NCI-H2171 (cell line): ENCODE measurements at places on chromosomes 12 and 14.
A peak's percentile ranks its signal among the peaks of the same experiment; 100 is the strongest.

DNA sequence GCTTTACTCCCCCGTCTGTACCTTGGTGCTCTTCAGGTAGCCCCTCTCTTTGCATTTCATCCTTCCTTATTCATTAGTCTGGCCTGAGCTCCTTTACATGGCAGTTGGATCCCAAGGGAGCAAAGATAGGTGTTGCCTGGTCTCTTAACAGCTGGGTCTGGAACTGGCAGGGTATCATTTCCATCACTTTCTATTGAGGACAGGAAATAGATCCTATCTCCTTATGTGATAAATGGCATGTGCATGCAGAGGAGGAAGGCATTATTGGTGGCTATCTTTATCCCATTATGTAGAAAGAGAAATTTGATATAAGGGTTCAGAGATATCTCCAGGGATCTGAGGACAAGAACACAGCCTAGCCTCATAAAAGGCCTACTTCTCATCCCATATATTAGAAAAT lies 54.6 kb upstream of the OAS1 start:
- DNase-seq, result peak; percentile 82

- DNase-seq, result no peak
These were observed 5.0 kb upstream of the SLC25A47 start for GRCh38 chr14:100317912-100318808.

DNA sequence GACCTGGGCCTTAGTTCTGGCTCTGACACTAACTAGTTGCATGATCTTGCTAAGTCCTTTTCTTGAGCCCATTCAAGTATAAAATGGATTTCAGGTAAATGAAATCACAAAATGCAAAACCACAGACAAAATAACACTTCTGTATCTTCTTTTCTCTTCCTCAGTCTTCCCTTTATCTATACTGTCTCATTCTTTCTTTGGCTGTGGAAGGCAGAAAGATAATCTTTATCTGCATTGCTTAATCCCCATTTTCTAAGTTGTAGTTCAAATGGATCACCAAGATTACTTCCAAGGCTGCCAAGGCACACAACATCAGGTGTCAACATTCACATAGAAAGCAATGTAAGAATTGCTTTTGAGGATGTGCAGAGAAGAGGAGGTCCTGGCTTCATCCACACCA lies 30.3 kb downstream of the TESPA1 start:
- DNase-seq, result no peak

DNA sequence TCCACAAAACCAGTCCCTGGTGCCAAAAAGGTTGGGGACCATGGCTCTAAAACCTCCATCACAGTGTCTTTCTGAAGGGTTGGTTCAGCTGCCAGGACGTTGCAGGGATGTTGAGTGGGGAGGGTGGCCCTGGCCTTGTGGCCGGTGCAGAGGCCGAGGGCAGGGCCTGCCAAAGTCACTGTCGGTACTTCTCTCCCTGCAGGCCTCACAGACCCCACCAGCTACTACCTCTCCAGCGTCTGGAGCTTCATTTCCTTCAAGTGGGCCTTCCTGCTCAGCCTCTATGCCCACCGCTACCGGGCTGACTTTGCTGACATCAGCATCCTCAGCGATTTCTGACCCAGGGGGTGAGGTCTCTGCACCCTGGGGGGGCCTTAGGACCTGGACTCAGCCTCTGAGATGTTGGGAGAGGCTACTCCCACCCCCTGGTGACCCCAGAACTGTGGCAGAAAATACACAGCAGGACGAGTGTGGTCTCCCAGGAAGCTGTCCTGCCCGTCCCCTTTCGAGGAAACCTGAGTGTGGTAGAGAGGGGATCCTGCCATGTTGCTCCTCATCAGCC lies 7.0 kb downstream of the SLC48A1 start:
- DNase-seq, result no peak

DNA sequence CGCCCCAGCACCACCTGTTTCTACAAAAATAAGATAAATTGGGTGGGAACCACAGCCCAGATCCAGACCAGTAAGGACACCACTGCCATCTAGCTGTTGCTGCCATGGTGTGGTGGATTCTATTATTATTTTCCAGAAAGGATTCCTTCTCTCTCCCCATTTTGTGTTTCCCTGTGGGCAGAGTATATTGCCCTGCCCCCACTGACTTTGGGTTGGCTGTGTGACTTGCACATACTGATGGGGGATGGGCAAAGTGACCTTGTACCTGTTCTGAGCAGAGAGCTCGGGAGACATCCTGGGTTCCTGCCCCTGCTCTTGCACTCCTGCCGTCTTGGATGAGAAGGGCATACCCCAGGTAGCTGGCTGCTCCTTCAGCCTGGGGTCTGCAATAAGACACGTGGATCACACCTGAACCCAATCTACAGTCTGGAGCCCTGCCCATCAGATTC lies 24.3 kb downstream of the MOAP1 start:
- no peak for DNase-seq

- DNase-seq, result no peak
These were observed 505.2 kb downstream of the RMST start for GRCh38 chr12:97967831-97968230.

GRCh38 chr14:24948261-24948847 lies 101.6 kb downstream of the STXBP6 start:
- DNase-seq, result no peak

- no peak for DNase-seq
These were observed 10.1 kb upstream of the PITPNM2 start for GRCh38 chr12:123160801-123161487.

GRCh38 chr12:96862326-96862725 lies 44.7 kb upstream of the NEDD1 start:
- DNase-seq, result no peak

GRCh38 chr12:60259225-60259624 lies 663.4 kb downstream of the SLC16A7 start:
- no peak for DNase-seq

- no peak for DNase-seq
These were observed 42.6 kb upstream of the USP15 start for GRCh38 chr12:62217466-62218194.

GRCh38 chr12:83919081-83919480 lies 993.5 kb downstream of the SLC6A15 start:
- DNase-seq, result no peak

GRCh38 chr12:74482115-74482514 lies 55.5 kb upstream of the ATXN7L3B start:
- no peak for DNase-seq

DNA sequence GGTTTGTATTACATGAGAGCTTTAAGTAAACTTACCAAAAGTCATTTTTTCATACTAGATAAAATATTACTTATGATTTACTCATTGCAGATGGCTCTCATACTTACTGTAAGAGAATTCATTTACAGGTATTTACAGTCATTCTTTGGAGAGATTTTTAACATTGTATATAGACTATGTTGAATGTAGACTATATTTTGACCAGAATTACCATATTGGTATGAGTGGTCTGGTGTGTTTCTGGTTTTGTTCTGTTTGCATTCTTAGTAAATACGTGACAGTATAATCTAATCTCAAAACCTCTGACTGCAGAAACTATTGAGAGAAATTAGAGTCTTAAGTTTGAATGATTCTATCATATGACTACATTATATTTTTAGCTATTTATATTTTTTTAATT lies 91.1 kb downstream of the USP15 start:
- no peak for DNase-seq

DNA sequence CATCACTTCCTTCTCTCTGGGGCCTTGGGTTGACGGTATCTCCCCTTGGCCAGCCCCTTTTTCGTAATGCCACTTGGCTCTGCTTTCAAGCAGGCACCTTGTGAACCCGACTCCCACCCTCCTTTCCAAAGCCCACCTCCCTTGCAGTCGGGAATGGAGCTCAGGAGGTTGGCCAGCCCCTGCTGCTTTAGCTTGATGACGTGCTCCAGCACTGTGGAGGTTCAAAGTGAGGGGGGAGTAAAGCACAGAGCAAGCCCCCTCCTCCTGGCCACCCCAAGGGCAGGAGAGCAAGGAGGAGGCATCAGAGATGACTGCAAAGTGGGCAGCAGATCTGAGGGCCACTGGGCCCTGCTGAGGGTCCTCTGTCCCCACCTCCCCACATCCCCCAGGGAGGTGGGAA lies 103.4 kb downstream of the ZFP36L1 start:
- DNase-seq, result no peak

DNA sequence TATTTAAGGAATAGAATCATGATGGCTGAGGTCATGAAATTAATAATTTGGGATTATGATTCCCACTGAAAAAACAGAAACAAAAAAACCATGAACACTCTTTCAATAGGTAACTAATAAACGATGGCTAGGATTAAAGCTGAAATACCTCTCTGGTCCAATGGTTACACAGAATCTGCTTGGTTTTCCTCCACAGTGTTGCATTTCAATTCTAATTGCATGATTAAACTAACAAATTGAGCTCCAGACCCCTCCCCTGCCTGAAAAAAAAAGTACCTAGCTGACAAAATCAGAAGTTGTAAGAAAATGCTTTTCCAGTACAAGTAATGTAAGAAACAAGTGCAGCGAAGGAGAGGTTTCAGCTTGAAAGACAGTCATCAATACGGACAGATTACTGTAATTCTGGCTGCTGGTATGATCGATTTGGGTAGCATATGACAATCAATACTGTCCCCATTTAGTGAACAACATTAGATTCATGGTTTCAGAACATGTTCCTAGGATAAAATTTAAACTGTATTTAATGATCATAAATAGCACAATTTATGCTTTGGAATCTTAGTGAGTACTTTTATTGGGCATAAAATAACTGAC lies 32.0 kb downstream of the INSM2 start:
- no peak for DNase-seq

GRCh38 chr12:14310866-14311265 lies 54.6 kb upstream of the ATF7IP start:
- DNase-seq, result no peak

DNA sequence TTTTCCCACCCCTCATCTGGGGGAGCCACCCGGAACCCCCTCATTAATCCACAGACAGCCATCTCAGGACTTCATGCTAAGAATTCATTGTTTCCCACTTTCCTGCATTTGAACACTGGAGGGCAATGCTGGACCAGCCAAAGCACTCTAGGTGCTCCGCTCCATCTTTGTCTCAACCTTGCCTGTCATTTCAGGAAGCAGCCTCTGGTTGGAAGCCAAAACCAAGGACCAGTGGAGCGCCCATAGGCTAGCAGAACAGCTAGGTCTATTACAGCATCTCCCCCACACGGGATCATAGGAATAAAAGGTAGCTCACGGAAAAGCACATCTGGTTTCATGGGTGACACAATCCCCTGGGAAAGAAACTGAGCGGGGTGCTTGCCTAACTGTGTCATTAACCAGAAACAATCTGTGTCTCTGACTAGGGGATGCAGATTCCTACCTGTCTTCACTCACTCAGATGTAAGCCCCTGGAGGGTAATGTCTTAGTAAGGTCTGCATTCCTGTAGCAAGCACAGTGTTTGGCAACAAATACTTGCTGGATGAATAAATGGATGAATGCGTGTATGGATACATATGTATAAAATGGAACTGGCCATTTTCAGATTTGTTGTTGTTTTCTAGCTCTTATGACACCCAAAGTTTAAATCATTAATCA lies 197.0 kb downstream of the DAD1 start:
- DNase-seq, result peak; percentile 85

GRCh38 chr14:30551460-30551859 lies 7.5 kb upstream of the G2E3 start:
- DNase-seq, result no peak

GRCh38 chr12:3311491-3312103 lies 179.4 kb upstream of the PRMT8 start:
- DNase-seq, result no peak

- no peak for DNase-seq
These were observed 7.6 kb downstream of the TMEM121 start for GRCh38 chr14:105533811-105534498.

DNA sequence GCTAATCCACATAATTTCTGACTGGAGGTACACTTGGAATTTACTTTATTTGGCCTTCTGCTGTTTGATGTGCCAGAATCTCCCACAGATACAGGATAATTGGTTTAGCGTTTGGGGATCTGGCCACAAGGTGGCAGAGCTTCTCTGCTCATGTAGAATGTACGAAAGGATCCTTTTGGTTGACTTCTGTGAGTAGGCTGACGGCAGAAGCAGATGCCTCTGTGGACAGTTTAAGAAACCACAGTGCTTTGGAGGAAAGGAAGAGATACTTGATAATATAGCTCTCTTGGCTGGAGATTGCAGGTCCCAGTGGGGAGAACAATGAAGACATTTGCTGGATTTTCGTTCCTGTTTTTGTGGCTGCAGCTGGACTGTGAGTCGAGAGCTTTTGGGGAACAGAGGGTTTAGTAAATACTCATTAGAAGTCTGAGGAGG lies 75.3 kb upstream of the OR4E1 start:
- peak; percentile 52 for DNase-seq

- DNase-seq, result peak; percentile 40
These were observed 496 bp downstream of the PPP2R5C start for GRCh38 chr14:101761881-101762529.
